ENCODE measurements at places on chromosomes 6 and 20. TPM values are rescaled to one million over a fixed set of nuclear protein-coding genes. Genes with fewer than 3 reads are reported as not detected.

SLC4A11 gene
- total RNA-seq: 1.1 TPM

TMC2 gene
- not detected for total RNA-seq

SLC2A4RG gene
- 39.8 TPM for total RNA-seq

CCN5 gene
- total RNA-seq: not detected

CRYBG1 gene
- total RNA-seq: 20.4 TPM

PAK1IP1 gene
- 57.9 TPM for total RNA-seq

LAMA4 gene
- total RNA-seq: 28.6 TPM

LCA5 gene
- total RNA-seq: 0.37 TPM

BMP7 gene
- total RNA-seq: 0.03 TPM

NKAIN2 gene
- not detected for total RNA-seq

- no peak for DNase-seq
Measured at GRCh38 chr6:44021589-44022295, 105.5 kb downstream of the MRPL14 start.

- no peak for DNase-seq
Measured at GRCh38 chr6:3045369-3045768, 22.9 kb upstream of the RIPK1 start.

GRCh38 chr6:127792616-127793015 lies 108.2 kb downstream of the THEMIS start:
- no peak for DNase-seq

GRCh38 chr6:90216072-90216977 lies 80.3 kb downstream of the BACH2 start:
- peak; percentile 29 for DNase-seq

DNA sequence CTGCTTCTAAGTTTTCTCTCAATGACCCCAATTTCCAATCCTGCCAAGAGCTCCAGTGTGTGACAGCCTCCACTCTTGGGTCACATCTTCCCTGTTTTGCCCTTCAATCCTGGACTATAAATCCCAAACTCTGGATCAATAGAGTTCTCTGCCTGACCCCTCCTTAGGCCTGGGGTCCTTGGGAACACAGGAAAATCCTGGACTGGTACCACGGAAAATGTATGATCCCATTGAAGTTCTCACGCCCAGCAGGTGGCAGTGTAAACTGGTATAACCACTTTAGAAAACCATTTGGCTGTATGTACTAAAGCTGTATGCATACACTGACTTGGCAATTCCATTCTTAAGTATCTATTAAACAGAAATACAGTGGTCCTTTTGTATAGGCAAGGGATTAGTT lies 98.0 kb downstream of the SNAP25 start:
- peak; percentile 54 for DNase-seq

DNA sequence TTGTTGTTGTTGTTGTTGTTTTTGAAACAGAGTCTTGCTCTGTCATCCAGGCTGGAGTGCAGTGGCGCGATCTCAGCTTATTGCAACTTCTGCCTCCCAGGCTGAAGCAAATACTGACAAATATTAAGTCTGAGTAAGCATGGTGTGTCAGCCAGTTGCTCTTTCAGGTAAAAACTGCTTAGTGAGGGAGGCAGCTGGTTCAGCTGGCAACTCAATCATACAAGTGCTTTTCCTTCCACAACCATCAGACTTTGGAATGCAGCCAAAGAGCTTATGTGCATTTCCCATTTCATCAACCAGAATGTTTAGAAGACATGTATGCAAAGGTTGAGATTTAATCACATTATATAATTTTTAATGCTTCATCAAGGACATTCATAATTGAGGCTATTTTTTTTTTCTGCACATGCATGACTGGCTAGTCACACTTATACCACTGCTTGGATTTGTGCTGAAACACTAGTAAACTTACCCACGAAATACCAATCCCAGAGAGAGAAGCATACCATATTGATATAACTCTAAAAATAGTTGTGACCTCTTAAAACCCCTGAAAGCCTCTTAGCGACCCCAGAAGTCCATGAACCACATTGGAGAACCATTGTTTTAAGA lies 56.0 kb downstream of the CLIC5 start:
- peak; percentile 35 for DNase-seq

DNA sequence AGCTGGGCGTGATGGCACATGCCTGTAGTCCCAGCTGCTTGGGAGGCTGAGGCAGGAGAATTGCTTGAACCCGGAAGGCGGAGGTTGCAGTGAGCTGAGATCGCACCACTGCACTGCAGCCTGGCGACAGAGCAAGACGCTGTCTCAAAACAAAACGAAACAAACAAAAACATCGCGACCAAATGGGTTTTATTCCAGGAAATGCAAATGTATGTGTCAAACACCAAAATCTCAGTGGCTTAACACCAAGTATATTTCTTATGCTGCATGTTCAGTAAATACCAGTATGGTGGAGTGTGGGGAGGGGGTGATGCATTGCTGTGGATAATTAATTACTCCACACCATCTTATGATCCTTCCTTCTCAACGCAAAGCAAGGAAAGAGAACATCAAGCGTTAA lies 28.1 kb downstream of the ACTR5 start:
- no peak for DNase-seq

GRCh38 chr20:4099905-4100675 lies 84.7 kb upstream of the RNF24 start:
- DNase-seq: peak; percentile 23

- no peak for DNase-seq
Measured at GRCh38 chr20:2616634-2617033, 35.8 kb upstream of the NOP56 start.

DNA sequence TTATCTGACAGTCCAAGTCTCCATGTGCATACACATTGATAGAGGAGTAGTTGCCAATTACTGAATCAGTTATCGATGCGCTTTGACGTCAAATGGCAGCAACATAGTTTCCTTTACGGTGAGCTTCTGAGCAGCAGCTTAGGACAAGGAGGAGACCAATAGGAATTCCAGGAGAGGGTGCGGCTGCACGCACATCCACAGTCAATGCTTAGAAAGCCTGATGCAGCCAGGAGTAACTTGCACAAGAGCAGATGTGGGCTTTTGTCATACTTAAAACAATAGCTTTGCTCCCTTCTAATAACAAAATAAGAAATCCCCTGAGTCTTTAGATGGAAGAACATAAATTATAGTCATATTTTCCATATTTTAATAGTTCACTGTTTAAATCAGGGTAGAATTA lies 442.1 kb downstream of the BCKDHB start:
- DNase-seq: no peak

DNA sequence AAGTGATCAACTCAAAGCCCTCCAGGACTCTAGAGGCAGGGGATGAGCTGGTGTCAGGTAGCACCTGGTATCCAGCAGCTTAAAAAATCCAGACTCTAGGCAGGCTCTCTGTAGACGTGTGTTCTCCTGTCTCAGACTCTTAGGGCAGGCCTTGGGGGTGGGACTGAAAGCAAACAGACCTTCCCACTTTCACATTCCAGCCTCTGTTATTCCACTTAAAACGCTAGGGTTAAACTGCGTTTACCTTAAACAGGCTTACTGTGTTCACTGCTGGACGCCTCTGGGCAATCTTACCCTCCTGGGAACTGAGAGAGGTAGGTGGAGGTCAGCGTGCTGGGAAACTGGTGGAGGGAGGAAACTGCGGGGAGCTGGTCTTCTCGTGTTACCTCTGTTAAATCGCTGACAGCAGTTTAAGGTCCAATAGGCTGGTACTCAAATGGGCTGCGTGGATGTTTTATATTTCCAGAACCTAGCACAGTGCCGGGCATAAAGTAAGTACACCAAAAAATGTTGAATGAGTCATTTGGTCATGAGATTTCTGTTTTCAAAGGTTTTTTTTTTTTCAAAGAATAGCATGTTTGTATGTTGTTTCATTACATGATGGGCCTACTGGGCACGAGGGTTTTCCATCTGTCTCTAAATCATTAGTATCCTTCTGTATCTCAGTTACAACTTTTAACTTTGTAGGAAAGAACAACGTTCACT lies at the start of gene GCNT2:
Gene GCNT2, plus strand, starts transcription at position 248 of the 705 bp plus-strand sequence. CDS start 7,561 bp downstream, outside the sequence.
- peak; percentile 54 for DNase-seq

DNA sequence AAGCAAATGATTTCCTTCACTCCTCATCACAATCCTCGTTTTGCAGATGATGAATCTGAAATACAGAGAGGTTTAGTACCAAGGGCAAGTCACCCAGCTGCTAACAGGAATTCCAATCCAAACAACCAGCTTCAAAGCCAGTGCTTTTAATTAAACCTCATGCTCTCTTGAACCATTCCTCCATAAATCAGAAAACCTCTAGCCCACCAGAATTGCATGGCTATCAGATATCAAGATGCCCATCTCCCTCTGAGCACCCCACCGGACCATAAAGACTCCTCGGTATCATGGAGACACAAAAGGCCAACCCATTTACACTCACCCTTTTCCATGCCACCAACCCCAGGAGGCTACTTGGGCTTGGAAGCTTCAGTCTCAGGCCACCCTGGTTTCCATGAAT lies 46.0 kb downstream of the TFAP2A start:
- no peak for DNase-seq

GRCh38 chr6:150813319-150813992 lies 52.0 kb upstream of the MTHFD1L start:
- peak; percentile 59 for DNase-seq

DNA sequence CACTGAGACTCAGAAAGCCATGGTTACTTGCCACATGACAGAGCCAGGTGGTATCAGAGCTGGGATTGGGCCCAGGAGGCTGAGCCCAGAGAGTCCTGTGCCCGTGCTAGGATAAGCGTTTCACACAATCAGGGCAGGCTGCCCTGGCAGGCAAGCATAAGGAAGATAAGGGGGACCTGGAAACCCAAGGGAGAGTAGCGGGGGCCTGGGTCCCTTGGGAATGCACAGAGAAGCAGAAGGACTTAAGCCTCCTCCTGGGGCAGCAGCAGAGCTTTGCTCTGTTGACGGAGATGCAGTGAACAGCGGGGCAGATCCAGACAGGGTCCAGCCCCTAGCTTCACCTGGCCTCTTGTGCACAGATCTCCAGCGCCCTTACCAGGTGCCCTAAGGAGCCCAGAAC lies 8.7 kb downstream of the TRIB3 start:
- no peak for DNase-seq

DNA sequence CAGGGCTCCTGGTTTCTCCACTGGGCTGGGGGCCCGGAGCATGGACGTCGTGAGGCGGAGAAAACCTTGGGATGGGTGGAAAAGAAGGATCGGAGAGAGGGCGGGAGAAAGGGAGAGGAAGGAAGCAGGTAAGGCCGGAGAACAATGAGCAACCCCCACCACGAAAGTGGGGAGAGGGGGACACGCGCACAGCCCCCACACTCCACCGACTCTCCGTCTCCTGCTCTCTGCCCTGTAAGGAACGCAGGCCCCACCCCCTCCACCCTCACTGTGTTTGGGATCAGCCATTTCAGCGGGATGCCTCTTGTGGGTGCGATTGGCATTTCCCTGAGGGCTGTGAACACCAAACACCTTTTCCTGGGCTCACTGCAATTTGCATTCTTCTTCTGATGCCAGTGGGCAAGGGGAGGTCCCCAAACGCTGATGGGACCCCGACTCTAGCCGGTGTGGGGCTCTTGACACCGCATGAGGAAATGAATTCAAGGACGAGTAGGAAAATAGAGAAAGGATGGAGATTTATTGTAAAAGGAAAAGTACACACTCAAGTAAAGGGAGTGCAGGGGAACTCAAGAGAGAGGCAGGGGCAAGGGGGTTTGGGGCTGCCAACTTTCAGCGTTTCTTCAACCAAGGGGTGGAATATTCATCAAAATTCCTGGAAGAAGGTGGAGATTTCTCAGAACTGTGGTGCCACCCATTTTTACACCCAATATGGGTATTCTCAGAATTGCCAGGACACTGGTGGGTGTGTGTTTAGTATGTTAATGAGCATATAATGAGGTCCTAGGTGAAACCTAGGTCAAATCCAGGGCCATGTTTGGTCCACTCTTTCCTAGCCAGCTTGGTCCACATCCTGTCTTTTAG lies 13.1 kb upstream of the RAET1L start:
- no peak for DNase-seq

DNA sequence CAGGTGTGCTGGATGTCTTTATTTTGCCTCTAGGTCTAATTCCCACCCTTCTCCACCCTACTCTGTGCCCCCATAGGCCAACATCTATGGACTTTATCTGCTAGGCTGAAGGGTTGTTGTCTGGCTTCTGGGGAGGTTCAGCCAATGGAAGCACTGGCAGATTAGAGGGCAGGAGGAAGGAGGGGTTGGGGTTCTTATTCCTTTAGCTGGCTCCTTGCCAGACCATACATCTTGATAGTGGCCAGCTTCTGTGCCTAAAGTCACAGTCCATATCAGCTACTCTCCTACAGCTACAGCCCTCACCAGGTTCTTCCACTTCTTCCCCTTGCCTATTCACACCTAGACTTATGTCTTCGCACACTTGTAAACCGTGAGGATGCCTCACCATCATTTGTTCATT lies 41.1 kb downstream of the ROS1 start:
- no peak for DNase-seq

- DNase-seq: no peak
Measured at GRCh38 chr6:136701045-136701444, 91.2 kb downstream of the MAP3K5 start.

GRCh38 chr6:136085370-136086115 lies 164.6 kb downstream of the MTFR2 start:
- no peak for DNase-seq

- no peak for DNase-seq
Measured at GRCh38 chr6:137518386-137518983, 24.3 kb upstream of the OLIG3 start.

DNA sequence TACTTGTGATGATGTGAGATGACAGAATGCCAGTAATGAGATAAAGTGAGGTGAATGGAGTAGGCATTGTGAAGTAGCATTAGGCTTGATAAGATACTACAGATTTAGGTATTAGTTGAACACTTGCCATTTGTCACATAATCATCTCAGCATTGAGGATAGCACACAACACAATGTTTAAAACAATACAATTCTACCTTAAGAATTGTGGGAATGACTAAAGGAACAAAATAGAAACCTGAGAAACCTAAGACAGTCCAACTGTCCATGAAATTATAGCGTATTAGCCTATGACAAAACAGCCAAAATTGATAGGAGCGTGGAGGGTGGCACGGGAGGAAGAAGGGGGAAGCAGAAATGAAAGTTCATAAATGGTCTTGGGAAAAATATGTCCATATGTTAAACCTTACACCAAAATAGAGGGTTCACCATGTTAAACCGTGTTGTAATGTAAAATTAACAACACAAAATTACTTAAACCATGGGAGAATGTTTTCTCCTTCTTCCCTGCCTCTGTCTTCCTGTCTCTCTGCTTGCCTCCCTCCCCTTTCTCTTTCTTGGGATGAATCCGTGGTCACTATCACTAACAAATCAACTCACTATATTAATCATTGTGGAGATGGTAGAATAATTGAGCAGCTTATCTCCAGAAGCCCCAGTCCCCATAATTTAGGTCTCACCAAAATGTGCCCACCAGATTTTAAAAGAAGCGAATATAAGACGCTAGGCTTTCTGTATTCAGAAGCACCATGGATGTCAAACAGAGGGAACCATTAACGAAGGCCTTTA lies 33.0 kb upstream of the HFE start:
- peak; percentile 50 for DNase-seq

- no peak for DNase-seq
Measured at GRCh38 chr20:58138395-58138794, 90.1 kb downstream of the ANKRD60 start.
